ENCODE measurements at places on chromosomes 6 and 20.

- H3K36me3 ChIP-seq = no peaks in the 10 kb centered on the region
- H3K4me3 ChIP-seq = no peak overlapping the region
- no peak overlapping the region for H3K27ac ChIP-seq
- no peaks in the 10 kb centered on the region for H3K27me3 ChIP-seq
Observed at GRCh38 chr20:59010995-59011873, 4.2 kb upstream of the CTSZ start.

DNA sequence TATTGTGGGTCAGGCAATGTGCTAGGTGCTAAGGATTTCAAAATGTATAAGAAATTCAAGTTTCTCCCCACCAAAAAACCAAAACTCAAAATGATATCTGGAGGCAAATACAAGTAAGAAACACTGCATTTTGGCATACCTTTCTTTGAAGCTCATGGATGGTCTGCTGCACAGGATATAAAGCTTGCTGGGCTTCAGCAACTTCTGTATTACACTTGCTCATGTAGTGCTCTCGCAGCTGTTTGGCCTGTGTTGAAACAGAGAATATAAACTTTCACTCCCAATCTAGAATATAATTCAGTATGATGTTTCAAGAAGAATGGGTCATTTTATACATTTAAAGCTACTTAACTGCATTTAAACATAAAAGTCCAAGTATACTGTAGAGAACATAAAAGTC, 39.6 kb downstream of the SHPRH start:
- H3K27me3 ChIP-seq = no peaks in the 10 kb centered on the region
- H3K36me3 ChIP-seq = peaks cover 77% of the 10 kb centered on the region
- H3K4me3 ChIP-seq = no peak overlapping the region
- no peak overlapping the region for H3K27ac ChIP-seq
- no peaks in the 10 kb centered on the region for H3K4me1 ChIP-seq

DNA sequence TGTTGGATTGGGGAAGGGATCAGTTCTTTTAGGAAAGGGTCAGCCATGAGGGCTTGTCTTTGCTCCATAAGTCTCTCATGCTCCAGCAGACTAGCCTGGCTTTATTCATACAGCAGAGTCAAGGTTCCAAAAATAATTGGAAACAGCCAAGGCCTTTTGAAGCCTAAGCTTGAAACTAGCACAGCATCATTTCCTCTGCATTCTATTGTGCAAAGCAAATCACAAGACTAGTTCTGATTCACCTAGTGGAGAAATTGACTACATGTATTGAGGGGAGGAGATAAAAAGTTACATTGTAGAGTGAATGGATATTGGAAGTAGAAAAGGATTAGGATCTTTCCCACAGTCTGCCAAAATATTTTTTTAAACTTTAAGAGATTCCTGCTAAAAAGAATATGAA, 159.3 kb upstream of the PLCB4 start:
- DNase-seq = no peak
- H3K27me3 ChIP-seq = no peaks in the 10 kb centered on the region
- H3K36me3 ChIP-seq = no peaks in the 10 kb centered on the region
- H3K4me1 ChIP-seq = no peaks in the 10 kb centered on the region

DNA sequence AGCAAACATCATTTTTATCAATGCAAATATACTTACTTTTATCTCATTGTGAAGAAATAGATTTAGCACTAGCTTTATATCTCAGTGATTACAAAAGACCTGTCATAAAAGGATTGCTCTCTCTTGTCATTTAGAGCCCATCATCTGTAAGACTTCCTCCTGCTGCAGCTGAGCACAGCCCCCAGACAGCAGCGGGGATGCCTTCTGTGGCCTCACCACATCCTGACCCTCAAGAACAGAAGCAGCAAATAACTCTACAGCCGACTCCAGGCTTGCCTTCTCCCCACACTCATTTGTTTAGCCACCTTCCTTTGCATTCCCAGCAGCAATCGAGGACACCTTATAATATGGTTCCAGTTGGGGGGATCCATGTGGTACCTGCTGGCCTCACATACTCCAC, 127.0 kb upstream of the EDN1 start:
- H3K27ac ChIP-seq = no peak overlapping the region
- no peaks in the 10 kb centered on the region for H3K4me1 ChIP-seq
- peaks cover 30% of the 10 kb centered on the region for H3K36me3 ChIP-seq
- no peak overlapping the region for H3K4me3 ChIP-seq

- no peaks in the 10 kb centered on the region for H3K27me3 ChIP-seq
- no peak overlapping the region for H3K27ac ChIP-seq
- DNase-seq = no peak
- no peaks in the 10 kb centered on the region for H3K4me1 ChIP-seq
- H3K4me3 ChIP-seq = no peak overlapping the region
Observed at GRCh38 chr20:5567644-5568043, 182.6 kb upstream of the SHLD1 start.

- peaks cover 78% of the 10 kb centered on the region for H3K36me3 ChIP-seq
- no peak for DNase-seq
- H3K27me3 ChIP-seq = no peaks in the 10 kb centered on the region
- H3K4me3 ChIP-seq = no peak overlapping the region
Observed at GRCh38 chr6:96532399-96532798, 10.8 kb downstream of the UFL1 start.

Data from esophagus muscularis mucosa (tissue), 4 donors.